Smooth muscle cell of the pulmonary artery (primary cell): ENCODE measurements at places on chromosomes 5 and 9. TPM values are rescaled to one million over a fixed set of nuclear protein-coding genes. Genes with fewer than 3 reads are reported as not detected.

The SH3PXD2B gene
- total RNA-seq: 27.9 and 31.4 TPM in 2 replicates

The PHYKPL gene
- 38.7 and 42.9 TPM in 2 replicates for total RNA-seq

The EIF4E1B gene
- total RNA-seq: not detected in 2 replicates

The BARHL1 gene
- not detected in 2 replicates for total RNA-seq
